Aorta (tissue), 5 donors: ENCODE measurements at places on chromosomes 1 and 21. TPM values are rescaled to one million over a fixed set of nuclear protein-coding genes. Genes with fewer than 3 reads are reported as not detected.

Gene ADAMTSL4
- 98.0 TPM for total RNA-seq

Gene TAGLN2
- 350 TPM for total RNA-seq

- DNase-seq = no peak
Measured at GRCh38 chr1:8563944-8564537, 246.1 kb downstream of the SLC45A1 start.

DNA sequence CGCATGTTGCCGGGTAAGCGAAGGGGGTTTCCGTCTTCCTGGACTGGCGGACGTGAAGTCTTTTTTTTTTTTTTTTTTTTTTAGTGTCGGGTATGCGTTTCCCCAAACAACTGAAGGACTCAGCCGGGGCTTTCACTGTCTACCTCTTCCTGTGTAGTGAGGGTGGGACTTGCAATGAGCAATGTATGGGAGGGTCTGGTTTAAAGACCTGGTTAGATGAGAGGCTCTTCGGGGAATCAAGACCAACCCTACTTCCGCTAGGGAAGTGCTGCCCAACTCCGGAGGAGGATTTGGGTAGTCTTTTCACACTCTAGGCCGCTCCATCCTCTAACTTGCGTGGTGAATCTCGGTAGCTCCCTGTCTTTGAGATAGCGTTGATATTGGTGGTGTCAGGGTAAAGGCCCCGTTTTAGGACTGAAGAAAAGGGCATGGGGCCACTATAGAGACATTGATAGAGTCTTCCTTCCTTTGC lies 754 bp downstream of the PRRC2C start:
- DNase-seq = no peak

- no peak for DNase-seq
Measured at GRCh38 chr1:6414443-6414844, 5.3 kb downstream of the HES2 start.

GRCh38 chr1:81437213-81437612 lies 363.5 kb upstream of the ADGRL2 start:
- no peak for DNase-seq

GRCh38 chr1:36486093-36486438 lies 3.4 kb upstream of the CSF3R start:
- no peak for DNase-seq

GRCh38 chr21:26055010-26055409 lies 115.6 kb downstream of the APP start:
- no peak for DNase-seq

DNA sequence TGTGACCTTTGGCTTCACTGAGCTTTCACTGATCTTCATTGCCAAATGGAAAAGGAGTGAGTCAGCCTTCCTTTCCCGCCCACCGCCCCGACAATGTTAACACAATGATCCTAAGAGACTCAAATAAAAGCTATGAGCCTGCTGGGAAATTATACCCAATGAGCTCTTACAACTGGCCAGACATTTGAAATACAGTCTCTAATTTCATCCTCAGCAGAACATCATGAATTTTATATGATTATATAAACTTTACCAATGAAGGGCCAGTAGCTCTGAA lies 252.5 kb downstream of the SIPA1L2 start:
- DNase-seq = no peak

DNA sequence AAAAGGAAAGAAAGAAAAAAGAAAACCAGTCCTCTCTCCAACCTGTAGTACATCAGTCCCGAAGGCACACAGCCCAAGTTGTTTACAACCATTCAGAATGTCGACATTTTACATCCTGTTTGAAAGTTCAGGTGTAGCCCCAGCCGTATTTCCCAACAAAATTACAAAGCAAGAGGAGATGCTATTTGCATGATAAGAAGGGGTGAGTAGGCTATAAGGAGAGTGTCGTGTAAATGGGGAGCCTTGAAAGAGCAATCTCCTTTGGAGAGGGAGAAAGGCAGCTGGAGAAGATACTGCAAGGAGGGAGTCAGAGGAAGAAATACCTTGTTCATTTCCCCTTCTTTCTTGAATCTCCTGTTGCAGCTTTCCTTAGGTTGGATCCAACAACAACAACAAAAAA lies 35.5 kb upstream of the DENND1B start:
- DNase-seq = no peak

- DNase-seq = no peak
Measured at GRCh38 chr1:68379085-68379478, 70.7 kb downstream of the RPE65 start.

DNA sequence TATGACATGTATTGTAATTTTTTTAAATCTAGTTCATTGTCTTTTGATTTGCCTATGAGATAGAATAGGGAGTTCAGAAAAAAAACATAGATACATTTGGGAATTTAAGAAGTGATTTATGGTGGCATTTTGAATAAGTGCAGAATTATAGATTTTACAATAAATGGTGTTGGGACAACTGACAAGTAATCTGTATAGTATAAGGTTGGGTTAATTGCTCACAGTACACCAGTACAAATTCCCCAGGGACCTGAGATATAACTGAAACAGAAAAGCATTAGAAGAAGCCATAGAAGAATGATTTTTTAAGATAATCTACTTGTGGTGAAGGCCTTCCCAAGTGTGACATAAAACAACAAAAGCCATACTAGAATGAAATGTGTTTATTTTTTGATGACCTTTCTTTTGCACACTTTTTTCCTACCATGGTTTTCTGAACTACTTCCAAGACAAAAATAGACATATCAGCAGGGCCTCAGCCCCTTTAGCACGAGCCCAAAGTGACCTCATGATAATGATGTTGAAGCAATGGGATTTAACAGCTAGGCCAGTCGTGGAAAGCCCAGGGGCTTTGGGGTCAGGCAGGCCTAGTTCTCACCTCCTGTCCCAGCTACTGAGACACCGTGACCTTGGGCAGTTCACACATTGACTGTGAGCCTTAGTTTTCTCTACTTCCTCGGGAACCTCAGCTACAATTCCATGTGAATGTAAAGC lies 87.4 kb downstream of the GREM2 start:
- no peak for DNase-seq

- DNase-seq = no peak
Measured at GRCh38 chr1:208269338-208269666, 25.1 kb upstream of the PLXNA2 start.

Gene FCER1G
- 64.3 TPM for total RNA-seq

GRCh38 chr1:153531638-153532037 lies 4.2 kb downstream of the S100A6 start:
- no peak for DNase-seq

DNA sequence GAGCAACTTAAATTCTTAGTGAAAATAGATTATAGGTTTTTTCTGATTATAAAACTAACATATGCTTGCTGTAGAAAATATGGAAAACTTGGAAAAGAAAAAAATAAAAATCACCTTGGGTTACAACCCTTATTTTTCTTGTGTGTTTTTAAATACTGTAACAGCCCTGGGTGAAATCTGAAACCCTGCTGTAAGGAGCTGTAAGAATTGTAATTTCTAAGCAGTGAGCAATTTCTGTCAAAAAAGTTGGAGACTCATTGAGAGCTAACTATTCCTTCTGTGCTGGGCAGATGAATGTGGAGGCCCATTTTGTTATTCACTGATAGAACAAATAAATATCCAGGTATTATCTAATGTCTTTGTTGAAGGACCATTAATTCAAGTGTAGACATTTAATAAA lies 42.6 kb downstream of the ADCY10 start:
- no peak for DNase-seq

Gene CRP
- not detected for total RNA-seq

GRCh38 chr1:212237651-212238050 lies 47.6 kb upstream of the PPP2R5A start:
- no peak for DNase-seq

Gene TMPRSS2
- not detected for total RNA-seq

Gene FLG
- total RNA-seq = not detected

- no peak for DNase-seq
Measured at GRCh38 chr21:14766241-14766640, 220.1 kb upstream of the SAMSN1 start.

GRCh38 chr1:44636083-44636687 lies 38.1 kb downstream of the TMEM53 start:
- DNase-seq = no peak

Gene F13B
- total RNA-seq = not detected

Gene ATP13A2
- total RNA-seq = 28.0 TPM

Gene SLC44A5
- 1.1 TPM for total RNA-seq

DNA sequence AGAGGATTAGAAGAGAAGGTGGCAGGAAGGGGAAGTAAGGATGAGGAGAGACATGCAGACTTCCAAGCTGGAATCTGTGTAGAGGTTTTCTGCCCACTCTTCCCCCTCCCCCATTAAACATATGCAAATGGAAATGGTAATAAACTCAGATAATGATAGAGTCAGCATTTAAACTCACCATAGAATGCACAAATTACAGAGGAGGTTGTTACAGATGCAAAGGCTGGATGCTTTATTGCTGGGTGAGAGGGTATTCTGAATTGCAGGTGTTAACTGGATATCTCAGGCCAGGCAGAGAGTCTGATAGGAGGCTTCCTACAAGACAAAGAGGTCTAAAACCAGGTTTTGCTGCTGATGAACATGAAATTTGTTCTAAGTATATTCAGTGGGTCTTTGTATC lies 372.5 kb downstream of the SEC16B start:
- DNase-seq = no peak

Gene SH2D1B
- 0.45 TPM for total RNA-seq

DNA sequence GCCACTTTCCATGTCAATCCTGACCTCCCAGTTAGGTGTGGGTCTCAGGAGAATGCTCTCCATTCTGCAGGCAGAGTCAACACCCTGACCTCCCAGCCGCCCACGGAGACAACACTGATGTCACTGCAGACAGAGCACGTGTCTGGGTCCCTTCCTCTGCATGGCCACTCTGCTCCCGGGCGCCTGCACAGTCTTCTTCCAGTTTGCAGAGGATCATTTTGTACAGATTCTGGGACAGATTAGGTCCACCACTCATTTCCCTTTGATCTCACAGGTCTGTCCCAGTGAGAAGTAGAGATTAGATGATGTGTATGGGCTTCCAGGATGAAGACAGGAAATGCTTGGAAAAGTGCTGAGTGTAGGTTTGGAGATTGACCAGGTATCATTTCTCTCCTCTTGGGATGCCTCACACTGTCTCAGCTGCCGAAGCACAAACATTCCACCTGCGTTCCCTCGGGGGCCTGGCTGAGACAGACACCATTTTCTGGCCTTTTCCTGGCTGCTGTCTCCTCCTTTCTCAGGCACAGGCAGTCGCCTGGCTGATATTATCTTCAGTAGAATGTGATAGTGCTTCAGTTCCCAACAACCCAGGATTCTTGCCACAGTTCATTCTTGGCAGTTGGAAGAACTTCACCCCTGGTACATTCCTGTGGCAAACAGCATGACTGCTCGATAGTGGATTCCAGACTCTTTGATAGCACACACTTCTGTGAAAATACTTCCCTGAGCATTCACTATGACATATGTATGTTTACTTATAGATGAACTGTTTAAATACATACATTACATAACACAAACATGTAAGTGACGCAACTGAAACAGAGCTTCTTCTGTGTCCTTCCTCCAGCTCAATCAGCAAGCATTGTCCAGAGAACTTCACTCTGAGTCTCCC lies 7.9 kb downstream of the MYBPHL start:
- no peak for DNase-seq

Gene USP21
- 28.1 TPM for total RNA-seq

DNA sequence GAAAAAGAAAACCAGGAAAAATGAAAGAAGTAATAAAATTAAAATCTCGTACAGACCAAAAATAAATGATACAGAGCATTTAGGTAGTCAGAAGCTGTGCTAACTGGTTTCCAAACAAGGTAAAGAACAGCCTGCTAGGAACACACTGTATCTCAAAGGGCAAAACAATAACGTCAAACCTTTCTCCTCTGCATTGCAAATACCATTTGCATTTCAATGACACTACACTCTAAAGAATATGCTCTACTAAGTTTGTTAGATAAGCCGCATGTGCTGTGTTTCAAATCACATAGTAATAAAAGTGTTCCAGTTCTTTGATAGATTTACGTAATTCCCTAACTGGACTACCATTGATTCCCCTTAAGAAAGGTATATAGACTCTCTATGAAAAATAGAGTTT lies 648.8 kb downstream of the PLA2G4A start:
- no peak for DNase-seq

DNA sequence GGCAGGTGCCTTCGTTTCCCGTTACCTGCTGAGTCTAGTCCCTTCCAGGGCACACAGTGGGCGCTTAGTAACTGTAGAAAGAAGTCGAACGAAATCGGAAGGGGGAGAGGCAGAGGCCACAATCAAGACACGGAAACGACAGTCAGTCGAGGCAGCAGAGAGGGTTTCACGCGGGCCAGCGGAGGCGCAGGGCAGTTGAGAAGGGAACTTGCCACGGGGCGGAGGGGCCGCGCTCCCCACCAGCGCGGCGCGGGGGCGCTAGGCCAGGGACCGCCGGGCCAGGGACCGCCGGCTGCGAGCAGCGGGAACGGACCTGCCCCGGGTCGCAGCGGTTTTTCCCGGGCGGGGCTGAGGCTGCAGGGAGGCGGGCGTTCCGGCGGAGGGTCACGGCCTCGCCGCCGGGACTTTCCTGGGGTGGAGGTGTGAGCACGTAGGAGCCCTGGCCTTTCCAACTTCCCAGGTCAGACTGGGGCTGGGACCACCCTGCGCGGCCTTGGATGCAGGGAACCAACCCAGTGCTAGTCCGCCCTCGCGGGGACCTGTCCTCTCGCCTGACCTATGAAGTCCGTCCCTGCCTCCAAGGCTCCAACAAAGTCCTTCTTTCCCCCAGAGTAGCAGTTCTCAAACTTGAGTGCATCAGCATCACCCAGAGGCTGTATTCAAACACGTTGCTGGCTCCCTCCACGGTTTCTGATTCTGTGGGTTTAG lies 150.1 kb upstream of the FGGY start:
- DNase-seq = peak; percentile 88

DNA sequence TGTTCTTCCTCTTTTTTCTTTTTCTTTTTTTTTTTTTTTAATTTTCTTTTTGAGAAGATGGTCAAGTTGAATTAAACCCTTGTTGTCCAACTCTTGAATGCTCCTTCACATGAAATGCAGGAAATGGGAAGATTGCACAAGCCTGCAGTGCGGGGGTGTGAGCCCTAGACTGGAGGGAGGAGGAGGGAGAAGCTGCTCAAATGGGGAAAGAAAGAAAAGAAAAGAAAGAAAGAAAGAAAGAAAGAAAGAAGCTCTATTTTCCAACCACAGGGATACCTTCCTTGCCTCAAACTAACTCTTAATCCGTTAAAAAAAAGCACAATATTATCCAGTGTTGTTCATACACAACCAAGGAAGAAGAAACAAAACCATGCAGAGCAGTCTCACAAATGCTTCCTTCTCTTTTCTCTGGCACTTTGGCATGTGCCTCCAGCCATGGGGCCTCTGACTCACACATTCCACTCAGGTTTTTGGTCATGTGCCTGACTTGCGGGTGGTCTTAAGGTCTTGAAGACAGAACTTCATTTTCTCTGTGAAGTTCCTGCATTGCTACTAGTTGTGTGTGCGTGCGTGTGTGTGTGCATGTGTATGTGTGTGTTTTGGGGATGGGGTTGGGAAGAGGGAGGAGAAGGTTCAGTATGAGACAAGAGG lies 276.1 kb downstream of the RPS6KC1 start:
- DNase-seq = no peak

DNA sequence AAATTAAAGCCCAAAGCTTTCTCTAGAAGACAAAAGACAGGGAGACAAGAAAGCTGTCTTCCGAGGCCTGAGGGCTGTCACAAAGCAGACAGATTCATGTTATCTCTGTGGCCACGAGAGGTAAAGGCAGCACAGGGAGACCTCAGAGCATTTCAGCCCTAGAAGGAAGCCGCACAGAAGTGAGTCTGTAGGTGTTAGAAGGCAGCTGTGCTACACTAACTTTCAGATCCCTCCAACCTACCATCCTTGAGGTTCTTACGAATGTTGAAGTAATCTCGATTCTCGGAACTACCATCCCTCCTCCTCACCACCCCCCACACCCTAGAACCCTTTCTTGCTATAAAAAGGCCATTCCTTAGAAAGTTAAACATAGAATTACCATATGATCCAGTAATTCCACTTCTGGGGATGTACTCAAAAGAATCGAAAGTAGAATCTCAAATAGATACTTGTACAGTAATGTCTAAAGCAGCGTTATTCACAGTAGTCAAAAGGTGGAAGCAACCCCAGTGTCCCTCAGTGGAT lies 21.5 kb upstream of the LYST start:
- DNase-seq = no peak
